ENCODE measurements at places on chromosomes 1 and 21.
A peak's percentile ranks its signal among the peaks of the same experiment; 100 is the strongest.

GRCh38 chr1:175415129-175415712, 222.6 kb upstream of the KIAA0040 start:
- no peak for DNase-seq

DNA sequence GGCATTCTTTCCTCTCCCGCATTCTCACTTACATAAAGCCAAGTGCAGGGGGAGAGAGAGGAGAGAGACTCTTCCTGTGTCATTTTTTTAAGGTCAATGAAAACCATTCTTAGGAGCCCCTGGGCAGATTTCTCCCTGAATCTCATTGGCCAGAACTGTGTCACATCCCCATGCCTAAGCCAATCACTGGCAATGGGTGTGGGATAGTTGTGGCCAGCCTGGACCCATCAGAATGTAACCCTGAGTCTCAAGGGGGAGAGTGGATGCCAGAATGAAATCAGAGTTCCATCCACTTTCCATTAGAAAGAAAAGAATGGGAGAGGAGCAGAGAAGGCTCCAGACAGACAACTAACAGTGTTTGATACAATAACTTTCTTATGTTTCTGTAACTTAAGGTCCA, 31.2 kb upstream of the COQ8A start:
- DNase-seq: no peak

DNA sequence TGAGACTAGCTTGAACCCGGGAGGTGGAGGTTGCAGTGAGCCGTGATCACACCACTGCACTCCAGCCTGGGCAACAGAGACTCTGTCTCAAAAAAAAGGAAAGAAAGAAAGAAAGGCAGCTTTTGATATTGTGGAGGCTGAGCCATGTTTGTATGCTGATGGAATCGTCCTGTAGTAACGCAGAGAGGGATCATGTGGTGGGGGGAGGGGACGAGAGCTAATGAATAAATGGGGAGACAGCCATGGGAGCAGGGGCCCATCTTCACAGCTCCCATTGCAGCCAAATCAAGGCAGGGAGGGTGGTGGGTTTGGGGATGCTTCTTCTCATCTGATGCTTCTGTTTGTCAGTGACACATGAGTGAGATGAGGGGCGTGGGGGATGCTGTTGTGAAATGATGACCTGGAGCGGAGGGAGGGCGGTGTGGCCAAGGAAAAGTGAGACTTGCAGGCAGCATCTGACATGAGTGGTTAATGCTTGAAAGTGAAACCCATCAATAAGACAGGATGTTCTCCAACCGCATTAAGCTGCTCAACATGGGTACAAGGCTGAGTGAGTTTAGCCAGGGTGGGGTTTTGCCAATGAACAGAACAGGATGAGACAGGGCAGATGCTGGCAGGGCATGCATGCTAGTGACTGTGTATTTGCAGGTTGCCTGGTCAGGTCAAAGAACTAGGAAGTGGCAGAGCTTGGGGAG, 16.7 kb downstream of the SPATA21 start:
- peak; percentile 38 for DNase-seq

DNA sequence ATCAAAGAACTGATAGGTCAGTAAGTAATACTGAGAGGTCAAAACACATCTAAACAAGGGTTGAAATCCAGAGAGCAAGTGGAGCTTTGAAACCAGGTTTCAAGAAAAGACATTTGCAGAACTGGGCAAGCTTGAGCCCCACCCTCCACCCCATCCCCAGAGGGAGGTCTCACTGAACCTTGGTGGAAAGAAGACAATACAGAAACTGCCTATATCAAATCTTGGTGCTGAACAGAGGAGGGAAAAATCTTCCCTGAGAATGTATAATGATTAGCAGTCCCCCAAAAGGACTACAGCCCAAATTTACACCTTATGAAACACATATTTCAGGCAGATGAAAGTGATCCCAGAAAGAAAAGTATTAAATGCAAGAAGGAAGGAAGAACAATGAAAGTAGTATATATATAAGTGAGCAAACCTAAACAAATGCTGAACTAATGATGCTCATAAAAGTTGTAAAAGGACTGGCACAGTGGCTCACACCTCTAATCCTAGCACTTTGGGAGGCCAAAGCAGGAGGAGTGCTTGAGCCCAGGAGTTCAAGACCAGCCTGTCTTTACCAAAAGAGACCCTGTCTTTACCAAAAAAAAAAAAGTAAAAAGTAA, 12.4 kb downstream of the ZBTB17 start:
- no peak for DNase-seq

GRCh38 chr1:66135161-66135560, 342.5 kb downstream of the PDE4B start:
- DNase-seq: no peak

GRCh38 chr1:2230781-2231531, 2.8 kb downstream of the SKI start:
- peak; percentile 55 for DNase-seq

GRCh38 chr1:207048041-207048440, 3.0 kb downstream of the YOD1 start:
- no peak for DNase-seq

DNA sequence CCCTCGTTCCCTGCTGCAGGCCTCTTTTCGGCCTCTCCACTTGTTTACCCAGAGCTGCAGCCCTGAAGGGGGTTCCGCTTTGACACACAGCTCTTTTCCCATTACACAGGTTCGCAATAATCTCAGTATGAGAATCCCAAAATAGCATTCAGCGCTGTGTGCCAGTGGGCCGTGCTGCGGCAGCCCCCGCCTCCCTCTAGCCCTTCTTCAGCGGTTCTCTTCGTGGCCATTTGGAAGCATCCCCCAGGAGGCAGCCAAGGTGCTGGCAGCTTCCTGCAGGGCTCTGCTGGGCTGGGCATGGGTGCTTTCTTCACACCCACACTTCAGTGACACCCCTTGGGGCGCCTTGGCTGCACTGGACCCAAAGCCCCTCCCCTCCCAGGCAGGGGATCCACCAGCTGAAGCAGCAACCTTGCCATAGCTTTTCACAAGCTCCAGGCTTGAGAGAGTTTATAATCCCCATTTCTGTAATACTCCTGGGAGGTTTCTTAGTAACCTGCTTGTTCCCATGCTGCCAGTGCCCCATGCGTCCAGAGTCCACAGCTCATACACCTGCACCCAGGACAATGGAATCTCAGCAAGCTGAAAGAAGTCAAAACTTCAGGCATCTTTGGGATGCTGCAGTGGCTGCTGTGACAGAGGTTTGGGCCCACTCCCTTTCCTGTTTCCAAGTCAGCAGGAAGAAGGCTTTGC, 8.1 kb downstream of the NCF2 start:
- DNase-seq: no peak

GRCh38 chr1:59570524-59570923, 244.2 kb upstream of the HOOK1 start:
- DNase-seq: no peak

DNA sequence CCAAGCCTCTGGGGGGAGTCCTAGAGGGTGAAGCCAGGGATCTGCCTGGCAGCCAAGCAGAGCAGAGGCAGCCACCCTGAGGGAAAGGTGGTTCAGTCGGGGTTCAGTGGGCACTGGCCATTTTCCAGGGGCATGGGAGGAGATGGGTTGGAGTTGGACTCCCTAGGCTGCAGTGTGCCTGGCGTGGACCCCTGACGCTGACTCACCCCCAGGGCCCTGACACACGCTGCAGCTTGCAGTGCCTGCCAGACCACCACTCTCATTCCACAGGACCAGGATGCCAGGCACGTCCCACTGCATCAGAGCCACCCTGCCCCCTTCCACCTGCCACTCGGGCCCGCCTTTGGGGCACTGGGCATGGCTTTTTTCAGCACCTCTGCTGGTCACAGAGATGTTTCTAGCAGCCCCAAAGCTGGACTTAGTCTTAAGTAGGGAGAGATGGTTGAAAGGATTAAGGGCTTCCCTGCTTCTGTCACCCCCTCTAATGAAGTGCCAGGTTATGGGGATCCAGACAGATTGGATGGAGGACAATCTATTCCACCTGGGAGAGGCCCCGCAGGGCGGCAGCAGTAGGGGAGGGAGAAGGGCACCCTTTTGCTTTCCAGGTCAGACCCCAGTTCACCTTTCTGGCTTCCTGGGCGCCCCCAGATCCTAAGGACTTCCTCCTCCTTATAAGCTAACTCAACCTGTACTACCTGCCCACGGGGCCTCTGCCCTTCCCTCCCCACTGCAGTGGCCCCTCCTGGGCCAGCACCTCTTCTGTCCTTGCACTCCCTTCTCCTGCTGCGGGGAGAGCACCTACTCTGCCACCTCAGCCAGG, 1.6 kb downstream of the SYT2 start:
- no peak for DNase-seq

GRCh38 chr1:206982216-206982615, 12.0 kb upstream of the FCAMR start:
- peak; percentile 32 for DNase-seq

DNA sequence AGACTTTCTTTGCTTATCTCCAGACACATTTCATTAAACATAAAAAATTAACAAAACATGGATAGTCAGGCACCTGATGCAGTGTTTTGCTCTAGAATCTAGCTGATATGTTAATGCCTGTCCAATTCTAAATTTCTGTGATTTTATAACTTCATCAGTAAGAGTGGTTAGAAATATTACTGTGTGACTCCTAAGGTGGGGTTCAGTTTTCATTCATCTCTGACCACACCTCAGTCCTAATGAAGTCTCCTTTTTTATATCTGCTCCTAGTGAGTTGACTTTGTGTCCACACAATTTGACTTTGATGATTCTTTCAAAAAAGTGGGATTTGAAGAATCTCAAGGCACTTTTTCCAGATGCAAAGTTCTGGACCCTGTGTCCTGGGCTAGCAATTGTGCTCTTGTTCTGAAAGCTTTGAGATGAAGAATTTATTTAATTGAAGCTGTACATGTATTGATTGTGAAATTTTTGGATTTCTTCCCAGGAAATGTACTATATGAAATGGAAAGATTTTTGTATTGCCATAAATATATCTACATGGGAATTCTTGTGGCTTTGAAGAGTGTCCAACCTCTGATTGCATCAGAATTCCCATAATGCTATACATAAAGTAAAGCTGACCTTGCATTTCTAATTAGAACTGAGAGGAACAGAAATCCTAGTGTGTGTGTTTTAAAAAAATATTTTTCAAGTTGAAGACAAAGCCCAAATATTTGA, 111.2 kb downstream of the GIPC2 start:
- DNase-seq: no peak

DNA sequence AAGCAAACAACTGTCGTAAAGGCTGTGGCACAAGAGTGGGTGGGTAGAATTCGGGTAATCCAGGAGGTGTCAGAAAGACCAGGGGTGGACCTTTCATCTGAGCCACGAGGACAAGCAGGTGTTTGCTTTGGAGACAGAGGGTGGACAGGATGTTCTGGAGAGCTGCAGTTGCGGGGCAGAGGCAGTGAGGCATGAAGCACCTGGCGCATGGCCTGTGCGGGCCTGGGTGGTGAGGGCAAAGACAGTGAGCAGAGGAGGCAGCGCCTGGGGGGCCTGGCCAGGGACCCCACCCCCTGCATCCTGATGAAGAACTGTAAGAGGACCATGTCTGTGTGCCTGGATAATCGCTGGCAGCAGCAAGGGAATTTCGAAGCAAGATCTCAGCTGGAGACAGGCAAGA, 24.9 kb downstream of the KIF26B start:
- no peak for DNase-seq

DNA sequence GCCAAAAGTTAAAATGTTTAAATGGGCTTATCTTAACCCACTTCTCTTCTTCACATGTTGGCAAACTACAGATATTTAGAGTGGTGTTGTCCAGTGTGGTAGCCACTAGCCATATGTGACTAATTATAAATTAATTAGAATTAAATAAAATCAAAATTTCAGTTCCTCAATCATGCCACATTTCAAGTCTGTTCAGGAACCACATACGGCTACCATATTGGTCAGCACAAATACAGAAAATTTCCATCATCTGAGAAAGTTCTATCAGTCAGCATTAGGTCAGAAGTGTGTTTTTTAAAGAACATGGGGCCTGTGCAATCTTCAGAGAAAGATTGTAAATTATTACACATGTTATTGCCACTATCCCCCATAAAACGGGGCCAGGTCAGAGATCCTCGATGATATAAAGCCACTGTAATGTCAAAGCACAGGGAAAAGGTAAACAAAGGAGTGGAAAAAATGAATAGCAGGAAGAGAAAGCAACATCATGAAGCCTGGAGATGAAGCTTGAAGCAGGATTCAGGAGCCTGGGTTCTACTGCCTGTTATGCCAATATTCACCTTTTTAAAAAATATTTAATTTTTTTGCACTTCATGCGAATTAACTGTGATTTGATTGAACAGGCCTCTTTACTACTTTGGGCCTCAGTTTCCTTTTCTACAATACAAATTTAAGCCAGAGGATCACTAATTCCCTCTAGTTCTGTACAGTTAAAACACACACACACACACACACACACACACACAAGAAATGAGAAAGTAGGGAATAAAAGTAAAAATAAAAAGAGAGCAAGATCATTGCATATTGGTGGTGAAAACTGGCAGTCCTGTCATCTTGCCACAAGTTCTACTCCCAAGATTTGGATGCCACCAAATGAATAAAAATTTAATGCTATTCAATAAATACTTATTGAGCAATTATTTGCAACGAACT, 2.3 kb downstream of the RSBN1 start:
- DNase-seq: no peak

- no peak for DNase-seq
Measured at GRCh38 chr1:23807453-23807852, 6.9 kb upstream of the GALE start.

DNA sequence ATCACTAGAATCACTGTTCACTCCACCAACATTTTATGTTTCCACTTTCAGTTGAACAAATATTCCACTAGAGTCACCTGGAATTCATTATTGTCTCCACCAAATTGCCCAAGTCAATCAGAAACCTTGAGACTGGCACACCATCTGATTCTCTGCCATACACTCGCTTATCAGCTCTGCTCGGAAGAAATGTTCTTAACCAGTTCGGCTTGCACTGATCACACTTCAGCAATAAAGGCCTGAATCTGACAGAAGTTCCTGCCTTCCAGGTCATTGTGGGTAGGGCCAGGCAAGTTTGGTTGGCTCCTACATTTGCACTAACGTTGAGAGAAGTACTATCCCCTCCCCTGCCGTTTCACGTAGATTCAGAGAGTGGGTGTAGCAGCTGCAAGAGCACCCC, 10.0 kb downstream of the TPM3 start:
- no peak for DNase-seq

DNA sequence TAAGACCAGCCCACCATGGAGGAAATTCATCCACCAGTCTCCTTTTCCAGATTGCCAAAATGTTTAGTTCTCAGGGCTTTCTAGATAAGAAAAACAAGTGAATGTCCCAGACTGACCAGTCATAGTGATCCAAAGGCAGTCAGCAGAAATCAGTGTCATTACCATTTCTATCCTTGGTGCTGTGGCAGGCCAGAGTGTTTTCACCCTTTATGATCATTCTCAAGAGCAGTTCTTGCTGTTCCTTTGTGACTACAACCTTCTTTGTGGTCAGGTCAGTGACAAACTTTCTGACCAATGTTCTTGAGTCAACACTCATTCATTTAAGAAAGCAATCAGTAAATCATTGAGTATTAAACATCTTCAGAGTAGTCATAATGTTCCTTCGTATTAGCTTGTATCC, 7.3 kb upstream of the DHCR24 start:
- DNase-seq: no peak

DNA sequence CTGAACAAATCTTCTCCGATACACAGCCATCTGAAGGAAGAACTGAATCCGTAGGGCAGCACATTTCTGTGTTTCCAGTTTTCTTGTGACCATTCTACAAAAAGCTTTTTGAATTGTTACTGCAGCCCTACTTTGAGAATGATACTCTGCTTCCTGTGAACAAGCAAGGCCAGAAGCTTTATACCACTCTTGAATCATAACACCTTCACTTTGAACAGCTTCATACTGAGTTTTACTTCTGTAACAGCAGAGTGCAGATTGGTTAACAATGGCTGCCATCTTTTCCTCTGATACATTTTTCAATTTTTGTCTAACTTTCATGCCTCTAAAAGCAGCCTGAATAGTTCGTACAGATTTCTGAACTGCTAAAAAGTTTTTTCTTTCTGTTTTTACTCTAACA, 33.6 kb upstream of the F13B start:
- no peak for DNase-seq

- no peak for DNase-seq
Measured at GRCh38 chr1:48115835-48116234, 106.7 kb upstream of the SLC5A9 start.

All from T-cell (primary cell).